ENCODE measurements at places on chromosomes 3 and 15. TPM values are rescaled to one million over a fixed set of nuclear protein-coding genes. Genes with fewer than 3 reads are reported as not detected.

DNA sequence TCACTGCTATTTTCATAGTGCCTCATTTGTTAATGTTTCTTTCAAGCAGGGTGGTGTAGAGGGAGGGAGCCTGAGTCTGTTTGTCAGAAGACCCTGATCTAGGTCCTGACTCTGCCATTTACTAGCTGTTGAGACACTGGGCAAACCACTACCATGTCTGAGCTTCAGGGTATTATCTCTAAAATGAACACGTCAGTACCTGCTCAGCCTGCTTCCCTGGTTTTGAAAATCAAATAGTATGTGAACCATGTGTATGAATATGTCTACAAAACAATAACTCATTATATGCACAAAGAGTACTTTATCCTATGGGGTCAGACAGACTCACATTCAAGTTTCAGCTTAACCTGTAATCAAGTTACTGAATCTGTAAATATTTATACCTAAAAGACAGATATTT lies 25.1 kb downstream of the SYNPR start:
- no peak overlapping the region for H3K4me3 ChIP-seq
- H3K4me1 ChIP-seq, result no peaks in the 10 kb centered on the region
- H3K27ac ChIP-seq, result no peak overlapping the region
- no peak for DNase-seq

DNA sequence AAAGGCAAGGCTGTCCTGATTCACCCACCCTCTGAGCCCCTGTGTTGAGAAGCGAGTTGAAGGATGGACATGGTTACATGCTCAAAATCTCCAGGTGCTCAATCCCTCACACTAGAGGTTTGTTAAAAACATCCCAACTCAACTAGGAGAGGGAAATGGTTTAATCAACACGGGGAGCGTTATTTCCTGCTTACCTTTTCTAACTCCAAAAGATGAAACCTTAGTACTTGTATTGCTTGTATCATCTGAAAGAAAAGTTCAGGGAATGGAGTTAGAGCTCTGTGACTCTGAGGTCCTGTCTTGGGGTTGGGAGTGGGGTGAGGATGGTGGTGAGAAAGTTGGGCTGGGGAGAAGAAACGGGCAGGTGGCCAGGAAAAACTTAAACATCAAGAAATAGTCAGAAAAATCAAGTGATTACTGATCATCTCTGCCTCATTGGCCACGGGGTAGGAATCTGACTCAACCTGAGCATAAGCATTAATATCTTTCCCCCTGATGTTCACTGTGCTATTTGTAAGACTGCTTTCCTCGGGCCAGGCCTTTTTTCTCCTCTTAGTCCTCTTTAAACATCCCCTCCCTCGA lies 5.9 kb downstream of the MEIS2 start:
- no peak overlapping the region for H3K4me3 ChIP-seq
- no peaks in the 10 kb centered on the region for H3K36me3 ChIP-seq
- H3K4me1 ChIP-seq, result peaks cover 8% of the 10 kb centered on the region
- DNase-seq, result no peak

DNA sequence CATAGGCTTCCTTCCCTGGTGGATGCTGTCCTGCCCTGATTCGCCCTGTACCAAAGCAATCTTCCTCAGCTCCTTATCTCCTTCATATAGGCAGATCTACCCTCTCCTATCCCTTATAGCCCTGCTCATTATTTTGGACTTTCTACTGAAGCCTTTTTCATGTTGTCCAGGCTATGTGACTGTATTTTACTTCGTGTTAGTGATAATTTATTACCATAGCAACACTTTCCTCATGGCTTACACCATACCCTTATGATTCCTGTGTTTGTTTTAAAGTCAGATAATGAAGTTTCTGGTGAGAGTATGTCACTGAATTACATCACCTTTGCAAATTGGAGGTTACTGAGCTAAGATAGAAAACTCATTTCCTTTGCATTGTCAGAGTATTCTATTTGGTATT lies 352.6 kb downstream of the NLGN1 start:
- no peaks in the 10 kb centered on the region for H3K36me3 ChIP-seq
- no peak for DNase-seq
- no peaks in the 10 kb centered on the region for H3K27me3 ChIP-seq
- no peak overlapping the region for H3K4me3 ChIP-seq

GRCh38 chr15:41930221-41930866 lies 36.5 kb upstream of the SPTBN5 start:
- H3K27ac ChIP-seq, result no peak overlapping the region
- DNase-seq, result no peak
- H3K4me1 ChIP-seq, result peaks cover 62% of the 10 kb centered on the region

DNA sequence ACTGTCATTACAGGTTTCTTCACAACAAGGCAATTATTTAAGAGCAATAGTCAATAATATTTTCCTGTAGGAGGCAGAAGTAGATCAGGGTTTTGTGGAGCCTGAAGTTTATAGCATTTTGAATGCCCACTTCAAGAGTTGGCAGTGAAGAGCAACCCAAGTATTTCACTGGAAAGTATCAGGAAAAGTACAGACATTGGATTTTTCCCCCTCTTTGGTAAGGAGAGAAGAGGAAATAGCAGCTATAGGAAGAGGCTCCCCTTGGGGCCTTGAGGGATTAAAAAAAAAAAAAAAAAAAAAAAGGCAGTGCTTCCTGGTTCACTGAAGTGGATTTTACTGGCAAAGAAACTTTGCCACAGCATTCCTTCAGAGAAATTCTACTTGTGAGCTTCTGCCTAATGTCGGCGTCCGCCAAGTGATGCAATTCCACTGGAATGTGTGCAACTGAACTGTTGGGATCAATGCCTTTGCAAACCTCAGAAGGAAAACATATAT lies 5.7 kb upstream of the CNTN6 start:
- H3K4me1 ChIP-seq, result peaks cover 13% of the 10 kb centered on the region
- DNase-seq, result peak; percentile 79
- H3K27me3 ChIP-seq, result no peaks in the 10 kb centered on the region
- peak overlapping the region; percentile 27 for H3K27ac ChIP-seq
- H3K36me3 ChIP-seq, result no peaks in the 10 kb centered on the region

DNA sequence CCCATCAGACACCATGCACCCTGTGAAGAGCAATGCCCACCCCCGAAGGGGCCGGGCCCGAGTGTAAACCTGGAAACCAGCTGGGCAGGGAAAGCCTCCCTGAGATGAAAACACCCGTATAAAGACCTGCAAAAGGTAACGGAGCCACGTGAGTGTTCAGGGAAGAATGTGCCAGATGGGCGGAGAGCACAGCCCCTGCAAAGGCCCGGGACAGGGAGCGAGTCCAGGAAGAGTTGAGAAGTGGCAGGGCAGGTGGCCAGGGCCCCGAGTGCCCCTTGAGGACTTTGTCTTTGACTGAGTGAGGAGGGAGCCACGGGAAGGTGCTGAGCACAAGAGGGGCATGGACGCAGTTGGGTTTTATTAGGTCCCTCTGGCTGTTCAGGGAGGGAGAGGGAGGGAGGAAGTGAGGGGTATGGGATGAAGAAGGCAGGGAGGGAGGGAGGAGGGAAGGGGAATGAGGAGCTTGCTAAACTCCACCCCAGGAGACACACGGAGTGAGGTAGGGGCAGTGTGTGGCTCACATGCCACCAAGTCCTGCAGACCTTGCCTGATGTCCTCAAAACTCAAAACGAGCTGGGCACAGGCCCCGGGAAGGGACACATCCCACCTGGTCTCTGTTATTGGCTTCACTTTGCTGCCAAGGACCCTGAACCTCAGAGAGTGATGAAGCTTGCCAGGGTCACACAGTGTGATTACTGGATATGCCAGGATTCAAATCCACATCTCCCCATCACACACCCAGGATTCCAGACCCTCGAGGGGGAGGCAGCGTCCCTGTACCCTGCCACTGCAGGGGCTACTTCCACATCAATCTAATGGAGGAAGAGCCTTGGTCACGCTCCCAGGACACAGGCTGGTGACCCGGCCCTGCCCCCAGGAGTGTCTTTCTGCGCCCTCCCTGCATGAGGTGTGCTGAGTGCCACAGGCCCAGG lies 49.1 kb upstream of the IQSEC1 start:
- no peaks in the 10 kb centered on the region for H3K27me3 ChIP-seq
- no peak overlapping the region for H3K4me3 ChIP-seq
- no peak overlapping the region for H3K27ac ChIP-seq
- DNase-seq, result peak; percentile 95

GRCh38 chr15:39127925-39128617 lies 452.8 kb upstream of the THBS1 start:
- H3K4me3 ChIP-seq, result no peak overlapping the region
- no peaks in the 10 kb centered on the region for H3K36me3 ChIP-seq
- H3K27ac ChIP-seq, result no peak overlapping the region

GRCh38 chr3:100963041-100963440 lies 30.2 kb downstream of the ABI3BP start:
- no peak overlapping the region for H3K27ac ChIP-seq
- no peak for DNase-seq
- H3K27me3 ChIP-seq, result no peaks in the 10 kb centered on the region
- H3K4me1 ChIP-seq, result no peaks in the 10 kb centered on the region
- H3K4me3 ChIP-seq, result no peak overlapping the region

Gene CD96
- total RNA-seq, result 2.8 TPM

Gene NDN
- total RNA-seq, result 48.1 TPM

- H3K36me3 ChIP-seq, result no peaks in the 10 kb centered on the region
- H3K4me3 ChIP-seq, result no peak overlapping the region
- peaks cover 83% of the 10 kb centered on the region for H3K27me3 ChIP-seq
- DNase-seq, result no peak
Measured at GRCh38 chr15:52785672-52786406, 4.3 kb downstream of the ONECUT1 start.

Gene TRH
- total RNA-seq, result 0.22 TPM

- no peaks in the 10 kb centered on the region for H3K4me1 ChIP-seq
- no peaks in the 10 kb centered on the region for H3K36me3 ChIP-seq
- H3K4me3 ChIP-seq, result no peak overlapping the region
- H3K27me3 ChIP-seq, result no peaks in the 10 kb centered on the region
- H3K27ac ChIP-seq, result no peak overlapping the region
Measured at GRCh38 chr15:94580211-94580885, 349.0 kb downstream of the MCTP2 start.

DNA sequence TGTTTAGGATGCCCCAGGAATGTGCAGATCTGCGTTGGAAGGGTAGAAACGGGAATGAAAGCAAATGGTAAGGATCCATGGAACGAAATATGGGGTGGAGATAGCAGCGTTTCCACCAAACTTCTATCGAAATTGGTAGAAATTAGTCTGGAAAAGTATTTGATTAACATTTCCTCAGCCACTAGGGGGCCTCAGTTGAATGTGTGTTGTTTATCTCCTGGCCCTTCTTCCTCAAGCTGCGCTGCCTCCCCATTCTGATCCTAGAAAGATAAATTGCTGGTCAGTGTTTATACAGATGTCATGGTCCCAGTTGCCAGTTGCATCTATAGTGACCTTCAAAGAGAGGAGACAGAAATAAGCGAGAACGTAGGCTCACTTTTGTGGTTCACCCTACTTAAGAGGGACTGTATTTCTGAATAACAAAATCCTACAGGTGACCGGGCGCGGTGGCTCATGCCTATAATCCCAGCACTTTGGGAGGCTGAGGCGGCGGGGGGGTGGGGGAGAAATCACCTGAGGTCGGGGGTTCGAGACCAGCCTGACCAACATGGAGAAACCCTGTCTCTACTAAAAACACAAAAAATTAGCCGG lies 457.1 kb downstream of the SQOR start:
- H3K4me1 ChIP-seq, result no peaks in the 10 kb centered on the region
- no peaks in the 10 kb centered on the region for H3K36me3 ChIP-seq
- no peak overlapping the region for H3K4me3 ChIP-seq
- no peak overlapping the region for H3K27ac ChIP-seq
- no peaks in the 10 kb centered on the region for H3K27me3 ChIP-seq

GRCh38 chr3:186653080-186653707 lies 12.6 kb upstream of the HRG start:
- no peaks in the 10 kb centered on the region for H3K36me3 ChIP-seq
- H3K4me1 ChIP-seq, result no peaks in the 10 kb centered on the region
- no peak overlapping the region for H3K27ac ChIP-seq
- no peaks in the 10 kb centered on the region for H3K27me3 ChIP-seq
- no peak overlapping the region for H3K4me3 ChIP-seq

- H3K27me3 ChIP-seq, result no peaks in the 10 kb centered on the region
- DNase-seq, result no peak
- no peak overlapping the region for H3K27ac ChIP-seq
- H3K36me3 ChIP-seq, result no peaks in the 10 kb centered on the region
- no peaks in the 10 kb centered on the region for H3K4me1 ChIP-seq
Measured at GRCh38 chr15:46450810-46451182, 816.0 kb downstream of the SQOR start.

Gene GRAMD2A
- total RNA-seq, result 9.0 TPM

Gene LMAN1L
- not detected for total RNA-seq

DNA sequence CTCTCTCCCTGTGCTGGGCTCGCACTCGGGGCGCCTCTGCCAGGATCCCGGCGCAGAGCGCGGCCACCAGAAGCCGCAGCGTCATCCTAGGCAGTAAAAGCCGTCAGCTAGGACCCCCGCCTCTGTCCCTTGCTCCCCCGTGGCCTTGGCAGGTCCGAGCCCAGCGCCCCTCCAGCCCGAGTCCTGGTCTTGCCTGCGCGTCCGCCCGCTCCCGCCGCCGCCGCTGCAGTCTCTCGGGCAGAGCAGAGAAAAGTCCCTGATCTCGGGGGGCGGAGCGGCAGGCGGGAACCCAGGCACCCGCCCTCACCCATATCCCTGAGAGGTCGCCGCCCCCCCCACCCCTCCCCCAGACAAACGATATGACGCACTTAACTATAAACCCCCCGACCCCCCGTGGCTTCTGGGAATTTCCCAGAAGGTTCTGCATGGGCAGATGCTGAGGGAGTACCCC lies at the start of gene COL7A1:
TSS of gene COL7A1 (minus strand) at position 255 of the 451 bp plus-strand sequence. CDS start at position 85, 170 bp downstream.
- peaks cover 20% of the 10 kb centered on the region for H3K36me3 ChIP-seq
- no peak within 1 kb of the TSS for H3K4me3 ChIP-seq
- peaks cover 5% of the 10 kb centered on the region for H3K4me1 ChIP-seq
- DNase-seq, result no peak

Gene TM4SF4
- total RNA-seq, result not detected

Gene LINGO1
- 1.0 TPM for total RNA-seq

DNA sequence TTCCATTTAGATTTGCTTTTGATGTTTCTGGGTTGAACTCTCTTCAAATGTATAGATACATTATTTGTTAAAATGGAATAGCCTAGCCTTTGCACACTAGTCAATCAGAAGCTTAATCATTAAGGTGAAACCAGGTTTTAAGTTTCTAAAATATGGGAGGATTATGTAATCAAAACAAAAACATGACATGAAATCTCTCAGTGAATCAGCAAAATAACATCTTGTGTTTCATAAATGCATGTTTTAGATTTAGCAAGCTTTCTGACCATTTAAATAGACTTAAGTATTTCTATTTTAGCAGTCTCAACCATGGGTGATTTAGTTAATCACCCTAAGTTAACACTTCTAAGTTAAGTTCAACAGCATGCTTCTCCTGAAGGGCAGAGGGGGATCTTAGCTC lies 11.3 kb downstream of the GTF2E1 start:
- no peak for DNase-seq
- no peaks in the 10 kb centered on the region for H3K4me1 ChIP-seq
- no peaks in the 10 kb centered on the region for H3K27me3 ChIP-seq
- H3K36me3 ChIP-seq, result peaks cover 2% of the 10 kb centered on the region
- no peak overlapping the region for H3K27ac ChIP-seq
- H3K4me3 ChIP-seq, result no peak overlapping the region
